ENCODE measurements at places on chromosomes 6 and 20. TPM values are rescaled to one million over a fixed set of nuclear protein-coding genes. Genes with fewer than 3 reads are reported as not detected.

- no peak for DNase-seq
Observed at GRCh38 chr6:81785377-81785776, 32.9 kb upstream of the TENT5A start.

- DNase-seq: peak; percentile 98
Observed at GRCh38 chr6:8063761-8064637, at the start of gene BLOC1S5. BLOC1S5 (minus strand) TSS chr6:8064389; CDS start chr6:8064376, 13 bp downstream.

DPPA5 gene
- total RNA-seq: not detected

GRCh38 chr20:56693217-56693616 lies 64.1 kb downstream of the TFAP2C start:
- no peak for DNase-seq

HSPA12B gene
- total RNA-seq: not detected

- DNase-seq: no peak
Observed at GRCh38 chr6:134446896-134447295, 129.0 kb upstream of the SGK1 start.

GRCh38 chr20:49853640-49854039 lies 41.0 kb downstream of the SLC9A8 start:
- no peak for DNase-seq

DDX43 gene
- 0.39 TPM for total RNA-seq

Measured in activated naive CD8-positive, alpha-beta T cell treated with anti-CD3 and anti-CD28 coated beads for 36 hours (primary cell).